ENCODE measurements at places on chromosomes 16 and 17.

DNA sequence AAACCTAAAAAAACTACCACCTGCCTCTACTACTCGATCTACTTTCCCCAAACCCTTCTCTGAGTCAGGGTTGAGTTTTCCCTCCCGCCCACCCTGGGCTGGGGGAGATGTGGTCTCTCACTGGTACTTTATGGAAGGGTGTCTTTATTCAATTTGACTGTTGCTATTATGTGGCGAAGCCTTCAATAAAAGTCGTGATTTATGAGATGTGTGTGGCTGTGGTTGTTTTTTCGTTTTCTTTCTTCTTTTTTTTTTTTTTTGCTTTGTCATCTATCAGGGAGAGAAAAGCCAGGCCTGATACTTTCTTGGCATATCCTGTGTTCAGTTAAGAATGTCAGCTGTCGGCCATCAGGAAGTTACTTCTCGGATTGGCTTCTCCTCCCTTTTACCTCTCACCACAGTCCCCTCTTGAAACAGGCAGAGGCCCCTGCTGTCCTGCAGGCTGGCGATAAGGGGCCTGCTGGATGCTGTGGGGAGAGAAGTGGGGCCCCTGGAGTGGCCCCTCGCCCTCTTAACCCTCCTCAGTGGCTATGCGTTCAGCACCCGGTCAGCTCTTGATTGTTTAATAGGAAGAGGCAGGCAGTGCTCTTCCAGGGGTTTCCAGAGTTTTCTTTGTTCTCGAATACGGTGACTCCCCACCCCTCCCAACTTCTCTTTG is 123.0 kb downstream of the MSI2 start:
- DNase-seq = no peak

- peak; percentile 87 for DNase-seq
Measured at GRCh38 chr16:56425439-56425832, at the start of gene AMFR. AMFR (minus strand) TSS chr16:56425545; CDS start chr16:56425327, 218 bp downstream.

- DNase-seq = no peak
Measured at GRCh38 chr16:89453501-89454321, 36.6 kb downstream of the ANKRD11 start.

GRCh38 chr16:87822108-87822970 is 47.0 kb downstream of the SLC7A5 start:
- DNase-seq = no peak

Data from fibroblast of skin of back (primary cell).